Small intestine (tissue), 16 donors: ENCODE measurements at places on chromosomes 1 and 21. TPM values are rescaled to one million over a fixed set of nuclear protein-coding genes. Genes with fewer than 3 reads are reported as not detected.

- peaks cover 11% of the 10 kb centered on the region for H3K36me3 ChIP-seq
- peaks cover 24% of the 10 kb centered on the region for H3K4me1 ChIP-seq
- no peak overlapping the region for H3K4me3 ChIP-seq
Measured at GRCh38 chr1:204307334-204307883, 52.3 kb downstream of the PLEKHA6 start.

GRCh38 chr1:209291715-209292114 is 291.8 kb upstream of the CAMK1G start:
- no peak for DNase-seq
- H3K4me3 ChIP-seq = no peak overlapping the region
- no peaks in the 10 kb centered on the region for H3K36me3 ChIP-seq
- H3K27me3 ChIP-seq = no peaks in the 10 kb centered on the region

DNA sequence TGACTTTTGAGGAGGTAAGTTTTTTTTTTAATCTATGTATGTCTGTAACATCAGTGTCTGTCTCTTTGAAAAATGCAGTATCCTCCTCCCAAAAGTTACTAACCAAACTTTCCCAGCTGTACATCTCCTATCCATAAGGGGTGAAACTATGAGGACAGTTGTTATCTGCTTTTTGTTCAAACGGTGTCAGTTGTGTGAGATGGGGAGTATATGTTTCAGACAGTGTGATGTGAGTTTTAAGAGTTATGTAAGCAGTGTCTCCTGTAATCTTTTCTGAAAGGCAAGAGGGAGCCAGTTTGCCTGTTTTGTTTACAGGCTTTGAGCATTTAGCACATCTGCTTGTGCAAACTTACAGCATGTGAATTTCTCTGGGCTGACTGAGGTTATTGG is 34.8 kb upstream of the CACYBP start:
- H3K4me3 ChIP-seq = no peak overlapping the region
- no peaks in the 10 kb centered on the region for H3K27me3 ChIP-seq
- peaks cover 50% of the 10 kb centered on the region for H3K4me1 ChIP-seq

OR2L8 gene
- not detected for polyA plus RNA-seq

GRCh38 chr1:60088620-60089155 is 15.1 kb upstream of the C1orf87 start:
- H3K27me3 ChIP-seq = no peaks in the 10 kb centered on the region
- H3K36me3 ChIP-seq = no peaks in the 10 kb centered on the region
- H3K4me3 ChIP-seq = no peak overlapping the region
- H3K27ac ChIP-seq = no peak overlapping the region
- DNase-seq = no peak
- H3K4me1 ChIP-seq = no peaks in the 10 kb centered on the region

DNA sequence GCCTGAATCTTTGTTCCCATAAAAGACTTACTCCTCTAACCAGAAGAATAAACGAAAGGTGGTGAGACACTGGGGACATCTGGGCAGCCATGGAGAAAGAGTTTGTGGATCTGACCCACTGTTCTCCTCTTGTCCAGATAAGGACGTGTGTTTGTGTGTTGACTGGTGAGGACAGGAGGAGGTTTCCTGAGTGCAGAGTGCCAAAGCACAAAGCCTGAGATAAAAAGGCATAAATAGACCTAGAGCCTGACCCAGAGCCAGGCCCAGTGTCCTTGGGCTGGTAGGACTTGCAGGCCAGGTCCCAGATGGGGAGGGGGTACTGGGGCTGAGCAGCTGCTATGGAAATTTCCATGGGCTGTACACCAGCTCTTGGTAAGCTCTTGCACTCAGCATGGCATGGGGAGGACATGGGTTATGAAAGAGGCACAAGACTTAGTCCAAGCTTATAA is 19.6 kb upstream of the COQ8A start:
- no peaks in the 10 kb centered on the region for H3K4me1 ChIP-seq
- DNase-seq = no peak
- H3K27me3 ChIP-seq = no peaks in the 10 kb centered on the region
- H3K36me3 ChIP-seq = no peaks in the 10 kb centered on the region

- no peak for DNase-seq
- H3K4me1 ChIP-seq = no peaks in the 10 kb centered on the region
- H3K4me3 ChIP-seq = peak overlapping the region; percentile 35
Measured at GRCh38 chr1:9715536-9716226, 64.2 kb downstream of the PIK3CD start.

DNA sequence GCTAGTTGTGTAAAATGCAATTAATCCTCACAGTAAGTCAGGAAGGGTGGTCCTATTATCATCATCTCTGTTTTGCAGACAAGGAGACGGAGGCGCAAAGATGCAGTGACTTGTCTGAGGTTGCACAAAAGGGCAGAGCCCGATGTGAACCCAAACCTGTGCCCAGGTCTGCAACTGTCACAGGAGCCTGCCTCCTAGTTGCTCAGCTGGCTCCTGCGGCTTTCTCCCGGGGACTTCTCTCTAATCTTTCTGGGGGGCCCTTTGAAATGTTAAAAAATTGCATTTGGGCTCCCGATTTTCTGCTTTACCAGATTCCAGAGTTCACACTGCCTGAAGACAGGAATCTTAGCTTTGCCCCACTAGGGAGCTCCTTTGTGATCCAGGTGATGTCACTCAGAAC is 9.4 kb downstream of the CNR2 start:
- no peak for DNase-seq
- H3K27me3 ChIP-seq = peaks cover 7% of the 10 kb centered on the region
- no peak overlapping the region for H3K4me3 ChIP-seq
- H3K36me3 ChIP-seq = no peaks in the 10 kb centered on the region
- H3K27ac ChIP-seq = no peak overlapping the region

DNA sequence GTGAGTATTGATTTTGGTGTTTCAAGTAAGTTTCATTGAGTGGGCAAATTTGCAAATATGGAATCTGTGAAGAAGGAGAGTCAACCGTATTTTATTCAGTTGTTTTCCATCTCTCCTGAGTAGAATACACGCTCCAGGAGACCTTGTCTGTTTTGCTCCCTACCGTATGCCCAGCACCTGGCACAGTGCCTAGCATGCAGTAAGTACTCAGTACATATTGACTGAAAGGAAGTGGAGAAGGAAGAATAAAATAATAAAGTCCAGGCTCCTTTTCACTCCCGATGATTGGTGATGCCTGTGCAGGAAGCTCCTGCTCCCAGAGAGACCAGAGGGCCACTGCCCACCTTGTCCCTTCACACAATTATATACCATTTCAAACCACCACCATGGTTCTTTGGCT is 59.4 kb upstream of the NEK2 start:
- no peaks in the 10 kb centered on the region for H3K4me1 ChIP-seq
- H3K4me3 ChIP-seq = no peak overlapping the region
- no peak for DNase-seq
- H3K36me3 ChIP-seq = no peaks in the 10 kb centered on the region
- no peak overlapping the region for H3K27ac ChIP-seq
- no peaks in the 10 kb centered on the region for H3K27me3 ChIP-seq

- H3K4me1 ChIP-seq = peaks cover 8% of the 10 kb centered on the region
- peak; percentile 60 for DNase-seq
- peak overlapping the region; percentile 74 for H3K27ac ChIP-seq
Measured at GRCh38 chr1:31487143-31487542, 74.1 kb downstream of the SERINC2 start.

SPRR2A gene
- polyA plus RNA-seq = 0.67 TPM

DNA sequence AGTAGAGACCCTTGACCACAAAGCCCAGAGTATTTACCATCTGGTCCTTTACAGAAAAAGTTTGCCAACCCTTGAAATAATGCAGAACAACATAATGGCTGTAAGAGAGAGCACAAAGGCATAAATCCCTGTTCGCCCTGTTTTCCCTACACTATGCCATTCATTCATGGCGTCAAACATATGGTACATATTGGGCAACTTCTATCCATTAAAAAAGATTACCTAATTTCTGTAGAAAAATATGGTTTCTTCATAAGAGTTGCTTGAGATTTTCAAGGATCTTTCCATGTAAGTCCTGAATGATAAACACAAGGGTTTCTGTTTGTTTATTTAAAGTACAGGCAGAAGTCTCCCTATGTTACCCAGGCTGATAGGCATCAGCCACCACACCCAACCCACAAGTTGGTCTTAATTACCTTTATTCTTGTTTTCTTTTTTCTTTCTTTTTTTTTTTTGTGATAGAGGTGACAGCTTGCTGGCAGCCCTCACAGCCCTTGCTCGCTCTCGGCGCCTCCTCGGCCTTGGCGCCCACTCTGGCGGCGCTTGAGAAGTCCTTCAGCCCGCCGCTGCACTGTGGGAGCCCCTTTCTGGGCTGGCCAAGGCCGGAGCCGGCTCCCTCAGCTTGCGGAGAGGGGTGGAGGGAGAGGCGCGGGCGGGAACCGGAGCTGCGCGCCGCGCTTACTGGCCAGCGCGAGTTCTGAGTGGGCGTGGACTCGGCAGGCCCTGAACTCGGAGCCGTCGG is 68.3 kb upstream of the NR5A2 start:
- no peaks in the 10 kb centered on the region for H3K27me3 ChIP-seq
- no peak for DNase-seq
- H3K4me3 ChIP-seq = no peak overlapping the region
- H3K36me3 ChIP-seq = no peaks in the 10 kb centered on the region

NBPF11 gene
- 5.8 TPM for polyA plus RNA-seq

SMCP gene
- polyA plus RNA-seq = not detected

DNA sequence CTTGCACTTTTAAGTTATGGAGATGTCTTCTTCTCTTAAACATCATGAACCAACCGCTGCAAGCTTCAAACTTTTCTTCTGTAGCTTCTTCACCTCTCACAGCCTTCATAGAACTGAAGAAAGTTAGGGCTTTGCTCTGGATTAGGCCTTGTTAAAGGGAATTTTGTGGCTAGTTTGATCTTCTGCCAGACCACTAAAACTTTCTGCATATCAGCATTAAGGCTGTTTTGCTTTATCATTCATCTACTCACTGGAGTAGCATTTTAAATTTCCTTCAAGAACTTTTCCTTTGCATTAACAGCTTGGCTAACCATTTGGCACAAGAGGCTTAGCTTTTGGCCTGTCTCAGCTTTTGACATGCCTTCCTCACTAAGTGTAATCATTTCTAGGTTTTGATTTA is 43.0 kb upstream of the RGL1 start:
- H3K4me3 ChIP-seq = no peak overlapping the region
- DNase-seq = no peak
- no peaks in the 10 kb centered on the region for H3K4me1 ChIP-seq
- no peak overlapping the region for H3K27ac ChIP-seq

DNA sequence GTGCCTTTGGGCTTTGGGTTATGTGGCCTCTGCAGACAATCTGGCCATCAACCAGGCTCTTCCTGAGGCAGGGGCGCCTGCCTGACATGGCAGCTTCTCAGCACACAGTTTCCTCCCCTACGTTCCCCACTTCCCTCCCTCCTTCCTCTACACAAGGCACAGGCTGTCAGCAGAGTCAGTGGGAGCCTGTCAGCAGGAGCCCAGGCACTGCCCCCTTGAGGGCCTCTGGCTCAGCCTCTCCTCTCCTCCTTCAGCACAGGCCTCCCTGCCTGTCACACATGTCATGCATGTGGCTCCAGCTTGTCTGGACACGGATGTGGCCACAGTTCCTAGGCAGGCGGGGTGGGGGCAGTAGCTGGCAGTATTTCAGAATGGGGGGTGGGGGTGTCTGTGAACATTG is 52.2 kb upstream of the ARTN start:
- H3K27me3 ChIP-seq = no peaks in the 10 kb centered on the region
- no peaks in the 10 kb centered on the region for H3K36me3 ChIP-seq
- H3K4me1 ChIP-seq = no peaks in the 10 kb centered on the region
- DNase-seq = no peak

- H3K27me3 ChIP-seq = no peaks in the 10 kb centered on the region
- H3K27ac ChIP-seq = no peak overlapping the region
- no peak for DNase-seq
- no peak overlapping the region for H3K4me3 ChIP-seq
- H3K4me1 ChIP-seq = no peaks in the 10 kb centered on the region
Measured at GRCh38 chr1:113109908-113110554, 37.0 kb downstream of the LRIG2 start.

- no peak for DNase-seq
- H3K36me3 ChIP-seq = peaks cover 5% of the 10 kb centered on the region
Measured at GRCh38 chr1:225642177-225642576, 10.7 kb downstream of the ENAH start.

TNFRSF18 gene
- not detected for polyA plus RNA-seq

RNU1-3 gene
- not detected for polyA plus RNA-seq

LUZP1 gene
- polyA plus RNA-seq = 14.1 TPM

GRCh38 chr1:56979986-56980755 is 14.4 kb upstream of the C8B start:
- no peak overlapping the region for H3K27ac ChIP-seq
- DNase-seq = no peak
- no peaks in the 10 kb centered on the region for H3K27me3 ChIP-seq
- no peaks in the 10 kb centered on the region for H3K4me1 ChIP-seq
- no peaks in the 10 kb centered on the region for H3K36me3 ChIP-seq

DNA sequence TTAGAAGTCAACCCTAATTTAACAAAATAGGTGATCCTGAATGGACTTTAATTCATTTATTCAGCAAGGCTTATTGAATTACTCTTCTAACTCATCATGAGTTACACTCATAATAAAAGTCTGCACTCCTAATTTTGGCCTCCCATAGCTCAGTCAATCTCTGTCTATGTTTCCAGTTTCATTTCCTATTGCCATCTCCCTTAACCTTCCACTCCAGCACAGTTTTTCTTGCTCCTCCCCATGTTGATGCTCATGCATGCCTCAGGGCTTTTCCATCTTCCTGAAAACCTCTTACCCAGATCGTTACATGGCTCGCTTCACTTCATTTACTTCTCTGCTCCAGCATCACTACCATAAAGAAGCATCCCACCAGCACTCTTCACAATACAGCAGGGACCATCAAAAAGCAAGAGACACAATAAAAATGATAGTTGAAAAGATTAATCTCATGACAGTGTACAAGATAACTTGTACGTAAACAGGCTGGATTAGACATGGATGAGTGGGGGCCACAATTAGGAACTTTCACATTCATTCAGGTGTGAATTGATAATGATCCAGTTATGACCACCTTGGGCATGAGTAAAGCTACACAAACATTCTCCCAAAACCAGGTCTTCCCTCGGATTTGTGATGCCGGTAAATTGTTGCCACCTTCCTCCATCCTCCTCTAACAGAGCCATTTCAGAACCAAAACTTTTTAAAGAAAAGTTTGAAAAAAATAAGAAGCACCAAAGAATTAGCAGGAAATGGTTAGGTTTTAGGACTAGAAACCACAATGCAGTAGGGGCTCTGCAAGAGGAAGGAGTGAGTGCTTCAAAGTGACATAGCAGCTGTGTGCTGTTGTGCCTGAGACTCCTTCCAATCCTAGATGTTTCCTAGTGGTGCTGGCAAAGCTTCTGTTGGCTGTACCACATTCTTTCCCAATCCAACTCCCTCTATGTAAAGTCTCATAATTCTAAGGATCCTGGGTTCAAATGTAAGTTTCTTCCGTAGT is 89.8 kb downstream of the OLFML2B start:
- peaks cover 5% of the 10 kb centered on the region for H3K36me3 ChIP-seq
- no peaks in the 10 kb centered on the region for H3K27me3 ChIP-seq
- no peak overlapping the region for H3K4me3 ChIP-seq

- H3K4me1 ChIP-seq = peaks cover 21% of the 10 kb centered on the region
- no peaks in the 10 kb centered on the region for H3K36me3 ChIP-seq
- no peak overlapping the region for H3K27ac ChIP-seq
- no peak overlapping the region for H3K4me3 ChIP-seq
- H3K27me3 ChIP-seq = no peaks in the 10 kb centered on the region
Measured at GRCh38 chr1:167926486-167926997, 9.9 kb upstream of the DCAF6 start.

GRCh38 chr21:31675960-31676359 is 16.5 kb downstream of the SOD1 start:
- no peak overlapping the region for H3K4me3 ChIP-seq
- peaks cover 2% of the 10 kb centered on the region for H3K4me1 ChIP-seq
- no peak for DNase-seq
- peaks cover 12% of the 10 kb centered on the region for H3K36me3 ChIP-seq
- H3K27me3 ChIP-seq = no peaks in the 10 kb centered on the region
